Activated CD4-positive, alpha-beta T cell treated with anti-CD3 and anti-CD28 coated beads, Interleukin-2, amount 10 ng/mL, durations not matched to agents 7 days and 5 days (primary cell): ENCODE measurements at places on chromosomes 2 and 18. TPM values are rescaled to one million over a fixed set of nuclear protein-coding genes. Genes with fewer than 3 reads are reported as not detected.
A peak's percentile ranks its signal among the peaks of the same experiment; 100 is the strongest.

The NAT8 gene
- not detected for total RNA-seq

The MYOM1 gene
- total RNA-seq = 2.1 TPM

The CHMP3 gene
- 50.7 TPM for total RNA-seq

DNA sequence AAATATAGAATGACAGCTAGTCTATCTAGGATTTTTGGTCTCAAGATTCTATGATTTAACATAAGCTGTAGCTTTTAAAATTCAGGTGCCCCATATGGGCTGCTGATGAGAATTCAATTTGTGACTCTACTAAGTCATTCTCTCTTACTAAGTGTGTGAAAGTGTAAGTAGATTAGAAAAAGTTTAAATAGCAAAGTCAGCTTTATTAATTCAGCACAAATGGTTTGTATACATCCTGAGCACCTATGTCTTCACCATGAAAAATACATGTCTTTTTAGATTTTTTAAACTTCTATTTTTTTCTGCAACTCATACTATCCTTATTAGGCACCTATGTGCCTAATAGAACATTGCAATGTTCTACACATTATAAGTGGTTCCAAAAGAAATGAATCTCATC lies 157.1 kb downstream of the METTL4 start:
- no peak for DNase-seq

DNA sequence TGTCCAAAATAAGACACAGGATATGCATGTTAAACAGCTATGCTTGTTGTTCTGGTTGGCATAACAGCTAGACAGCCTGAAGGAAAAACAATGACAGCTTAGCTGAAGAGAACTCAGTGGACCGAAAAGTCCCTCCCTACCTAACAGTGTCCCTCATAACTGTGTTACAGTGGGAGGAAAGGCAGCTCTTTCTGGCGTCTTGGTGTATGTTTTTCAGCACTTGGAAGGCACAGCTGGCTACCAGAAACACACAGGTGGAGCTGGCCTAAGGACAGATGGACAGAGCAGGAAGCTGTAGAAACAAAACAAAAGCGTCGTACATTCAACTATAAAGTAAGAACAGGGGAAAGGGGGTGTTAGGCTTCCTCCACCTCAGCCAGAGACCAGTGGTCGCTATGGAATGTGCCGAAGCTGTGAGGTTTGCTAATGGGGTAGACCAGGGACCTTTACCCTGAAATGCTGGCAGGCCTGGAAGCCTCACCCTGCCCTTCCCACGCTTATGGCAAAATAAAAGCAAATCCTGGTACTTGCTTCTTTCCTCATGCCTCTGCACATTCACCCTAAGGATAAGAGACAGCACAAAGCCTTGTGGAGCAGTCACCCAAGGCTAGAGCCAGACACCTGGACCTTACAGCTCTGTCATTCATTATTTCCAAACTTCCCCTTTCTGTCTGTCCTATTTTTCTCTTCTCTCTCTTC lies 103.5 kb upstream of the TRIB2 start:
- no peak for DNase-seq

GRCh38 chr18:68925268-68925667 lies 127.4 kb downstream of the CCDC102B start:
- DNase-seq = no peak

DNA sequence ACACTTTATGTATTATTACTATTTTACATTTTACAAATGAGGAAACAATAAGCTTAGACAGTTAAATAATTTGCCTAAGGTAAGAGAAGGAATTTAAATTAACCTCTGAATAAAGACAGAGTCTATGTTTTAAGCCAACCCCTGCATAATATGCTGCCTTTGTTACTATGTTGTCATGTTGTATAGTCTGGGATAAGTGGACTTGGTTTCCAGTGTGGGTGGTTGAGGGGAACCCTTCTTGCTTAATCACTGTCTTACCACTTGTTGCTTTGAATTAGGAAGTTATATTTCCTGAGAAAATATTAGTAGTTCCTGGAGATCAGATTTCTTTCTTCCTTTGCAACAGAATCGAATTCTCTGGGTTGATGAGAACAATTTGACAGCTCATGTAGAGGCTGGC lies 52.6 kb downstream of the AGPS start:
- no peak for DNase-seq

DNA sequence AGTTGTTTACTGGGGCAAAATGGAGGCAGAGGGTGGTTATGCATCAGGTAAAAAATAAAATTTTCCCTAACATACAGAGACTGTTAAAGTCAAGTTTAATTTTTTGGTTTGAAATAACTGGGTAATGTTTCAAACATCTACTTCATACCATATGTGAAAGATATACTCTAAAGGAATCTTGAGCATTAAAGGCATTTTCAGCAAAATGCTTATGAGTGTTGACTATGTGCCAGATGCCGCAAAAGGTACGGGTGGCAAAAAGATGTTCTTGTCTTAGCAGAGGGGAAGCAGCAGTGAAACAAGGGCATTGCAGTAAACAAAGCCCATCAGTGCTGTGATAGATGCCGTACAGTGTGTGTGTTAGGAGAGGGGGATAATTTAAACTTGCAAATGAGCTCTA lies 263.1 kb upstream of the ID2 start:
- no peak for DNase-seq

GRCh38 chr2:29761278-29761677 lies 160.1 kb downstream of the ALK start:
- DNase-seq = no peak

GRCh38 chr18:60070631-60071030 lies 170.8 kb downstream of the PMAIP1 start:
- no peak for DNase-seq

GRCh38 chr18:43682196-43682595 lies 404.9 kb upstream of the SYT4 start:
- no peak for DNase-seq

- no peak for DNase-seq
These were observed 233.7 kb upstream of the CWC22 start for GRCh38 chr2:180240774-180241173.

DNA sequence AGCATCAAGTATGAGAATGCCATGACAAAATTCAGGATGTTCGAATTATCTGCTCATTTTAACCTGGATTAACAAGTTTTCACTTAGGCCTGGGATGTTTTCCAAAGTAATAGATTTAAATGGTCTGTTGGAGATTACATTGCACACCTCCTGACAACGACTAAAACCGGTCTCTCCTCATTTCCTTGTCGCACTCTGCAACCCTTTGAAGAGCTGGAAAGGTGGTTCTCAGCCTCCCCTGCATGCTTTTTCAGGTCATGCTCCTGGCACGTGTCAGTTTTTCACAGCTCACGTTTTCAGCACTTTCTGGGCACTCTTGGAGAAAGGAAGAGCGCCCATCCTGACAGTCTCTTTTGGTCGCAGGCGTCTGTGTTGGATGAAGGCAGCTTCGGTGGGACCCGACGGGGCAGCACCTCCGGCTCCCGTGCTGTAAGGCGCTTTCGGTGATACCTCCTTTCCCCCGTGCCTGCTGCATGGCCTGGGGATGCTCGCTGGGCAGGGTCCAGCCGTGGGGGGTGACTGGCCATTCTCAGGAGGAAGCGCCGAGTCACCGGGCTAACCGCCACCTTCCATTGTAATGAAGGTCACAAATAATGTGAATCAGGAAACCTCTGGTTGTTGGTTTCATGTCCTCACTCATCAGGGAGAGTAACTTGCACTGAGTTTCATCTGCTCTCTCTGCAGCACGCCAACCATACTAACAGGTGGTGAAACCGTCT lies 63.5 kb upstream of the RBM44 start:
- DNase-seq = no peak

DNA sequence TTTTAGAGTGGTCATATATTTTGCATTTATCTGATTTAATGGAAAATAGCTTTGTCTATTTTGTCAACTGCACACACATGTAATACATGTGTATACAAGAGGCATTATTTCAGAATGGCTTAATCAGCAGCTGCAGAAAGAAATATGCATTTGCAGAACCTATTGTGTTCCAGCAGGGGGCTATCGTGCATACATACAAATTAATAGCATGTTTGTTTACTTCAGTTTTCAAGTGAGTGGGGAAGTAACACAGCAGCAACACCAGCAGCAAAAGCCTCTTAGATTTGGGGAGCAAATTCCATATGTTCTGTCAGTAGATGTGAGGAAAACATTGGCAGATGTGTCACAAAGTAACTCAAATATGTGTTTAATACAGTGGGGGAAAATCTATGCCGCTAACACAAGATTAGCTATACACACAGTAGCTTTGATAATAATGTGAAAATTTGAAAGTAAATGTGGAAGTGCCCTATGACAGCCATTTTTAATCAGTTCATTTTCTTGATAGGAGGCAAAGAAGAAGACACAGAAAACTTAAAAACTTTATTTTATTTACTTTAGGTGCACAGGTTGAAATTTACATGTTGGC lies 218.1 kb downstream of the WDR7 start:
- peak; percentile 25 for DNase-seq
